CD8-positive, alpha-beta T cell (primary cell): ENCODE measurements at places on chromosomes 6 and 20.

GRCh38 chr20:38728191-38728781 lies 4.0 kb downstream of the SLC32A1 start:
- DNase-seq, result peak; percentile 22

- no peak for DNase-seq
Observed at GRCh38 chr6:169495601-169496000, 206.2 kb downstream of the WDR27 start.

GRCh38 chr20:48632017-48632824 lies 195.6 kb downstream of the PREX1 start:
- no peak for DNase-seq

DNA sequence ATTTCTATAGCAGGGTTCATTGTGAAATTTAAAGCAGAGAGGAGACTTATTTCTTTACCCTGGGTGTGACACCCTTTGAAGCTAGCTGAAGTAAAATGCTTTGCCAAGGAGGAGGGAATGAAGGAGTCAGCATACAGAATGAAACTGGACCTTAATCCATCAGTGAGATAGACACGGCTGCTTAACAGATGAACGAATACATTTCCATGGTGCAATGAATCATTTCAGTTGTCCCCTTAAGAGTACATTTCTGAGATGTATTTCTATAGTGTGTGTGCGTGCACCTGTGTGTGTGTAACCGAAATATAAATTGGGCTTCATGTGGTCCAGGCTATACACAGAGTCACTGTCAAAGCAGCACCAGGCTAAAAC lies 73.8 kb upstream of the CD93 start:
- no peak for DNase-seq

DNA sequence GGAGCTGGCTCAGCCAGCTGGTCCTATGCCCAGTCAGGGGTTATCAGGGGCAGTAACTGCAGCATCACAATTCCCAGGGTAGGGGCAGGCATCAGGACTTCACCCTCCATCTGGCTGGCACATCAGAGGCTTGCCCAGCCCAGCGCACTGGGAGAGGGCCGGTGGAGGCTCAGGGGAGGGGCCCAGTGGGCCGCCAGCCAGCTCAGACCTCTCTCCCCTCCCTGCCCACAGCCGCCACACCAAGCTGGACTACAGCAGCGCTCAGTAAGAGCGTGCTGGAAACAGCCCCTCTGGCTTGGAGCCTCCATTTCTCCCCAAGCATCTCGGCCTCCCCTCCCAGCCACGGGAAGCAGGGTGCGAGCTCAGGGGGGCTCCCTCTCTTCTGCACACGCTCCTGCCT lies 22.0 kb downstream of the ADA start:
- DNase-seq, result no peak

GRCh38 chr20:48191200-48191599 lies 405.9 kb upstream of the SULF2 start:
- no peak for DNase-seq

GRCh38 chr6:148548749-148549140 lies 198.1 kb upstream of the UST start:
- DNase-seq, result no peak

DNA sequence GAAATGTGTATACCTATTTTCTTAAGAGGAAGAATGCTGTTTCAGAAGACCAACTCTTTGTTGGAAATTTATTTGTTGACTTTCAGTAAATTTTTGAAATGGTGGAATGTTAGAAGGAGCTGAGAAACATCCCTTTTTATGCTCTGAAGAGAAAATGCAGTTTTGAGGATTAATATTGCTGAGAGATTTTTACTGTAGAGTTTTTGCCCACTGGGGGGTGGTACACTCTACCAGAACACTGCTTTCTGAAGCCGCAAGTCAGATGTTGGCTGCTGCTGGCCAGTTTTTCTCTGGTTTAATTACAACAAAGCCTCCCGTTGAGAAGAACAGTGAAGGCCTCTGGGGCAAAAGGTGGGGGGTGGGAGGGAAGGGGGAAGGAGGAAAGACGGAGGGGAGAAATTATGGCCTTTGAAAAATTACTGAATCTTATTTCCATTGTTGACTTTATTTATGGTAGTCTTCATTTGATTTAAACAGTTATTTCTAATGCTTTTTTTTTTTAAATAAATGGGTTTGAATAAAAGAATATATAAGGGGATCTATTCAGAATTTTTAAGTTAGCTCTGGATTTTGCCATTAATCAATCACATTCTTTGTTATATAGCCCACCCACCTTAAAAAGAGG lies 3.0 kb downstream of the FLRT3 start:
- DNase-seq, result no peak

GRCh38 chr6:20129290-20130088 lies 82.8 kb downstream of the MBOAT1 start:
- no peak for DNase-seq

DNA sequence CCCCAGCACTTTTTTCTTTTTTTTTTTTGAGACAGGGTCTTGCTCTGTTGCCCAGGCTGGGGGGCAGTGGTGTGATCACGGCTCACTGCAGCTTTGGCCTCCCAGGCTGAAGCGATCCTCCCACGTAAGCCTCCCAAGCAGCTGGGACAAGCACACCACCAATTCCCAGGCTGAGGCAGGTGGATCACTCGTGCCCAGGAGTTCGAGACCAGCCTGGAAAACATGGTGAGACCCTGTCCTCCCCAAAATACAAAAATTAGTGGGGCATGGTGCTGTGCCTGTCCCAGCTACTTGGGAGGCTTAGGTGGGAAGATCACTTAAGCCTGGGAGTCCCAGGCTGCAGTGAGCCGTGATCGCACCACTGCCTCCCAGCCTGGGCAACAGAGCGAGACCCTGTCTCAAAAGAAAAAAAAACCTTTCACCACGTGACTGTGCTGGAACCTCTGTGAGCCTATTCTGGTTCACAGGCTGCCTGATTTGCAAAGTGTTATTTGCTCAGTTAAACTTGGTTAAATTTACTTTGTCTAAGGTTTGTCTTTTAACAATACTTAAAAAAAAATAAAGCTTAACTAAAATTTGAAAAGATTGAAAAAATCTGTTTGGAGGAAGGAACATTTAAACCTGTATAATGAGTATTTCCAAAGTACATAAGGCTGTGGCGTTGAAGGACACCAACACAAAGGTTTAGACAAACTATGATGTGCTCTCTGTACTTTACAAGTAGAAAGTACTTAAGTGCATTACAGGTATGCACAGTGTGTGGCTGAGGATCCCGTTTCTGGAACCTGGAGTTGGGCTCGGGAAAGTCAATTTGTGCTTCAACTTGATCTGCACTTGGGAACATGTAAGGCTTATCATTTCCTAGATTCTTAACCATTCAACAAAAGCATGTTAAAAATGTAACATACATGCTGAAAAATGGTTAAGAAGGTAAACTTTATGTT lies 55.0 kb downstream of the PPP1R3G start:
- no peak for DNase-seq

- no peak for DNase-seq
Observed at GRCh38 chr6:143357561-143358255, 92.8 kb downstream of the ADAT2 start.

DNA sequence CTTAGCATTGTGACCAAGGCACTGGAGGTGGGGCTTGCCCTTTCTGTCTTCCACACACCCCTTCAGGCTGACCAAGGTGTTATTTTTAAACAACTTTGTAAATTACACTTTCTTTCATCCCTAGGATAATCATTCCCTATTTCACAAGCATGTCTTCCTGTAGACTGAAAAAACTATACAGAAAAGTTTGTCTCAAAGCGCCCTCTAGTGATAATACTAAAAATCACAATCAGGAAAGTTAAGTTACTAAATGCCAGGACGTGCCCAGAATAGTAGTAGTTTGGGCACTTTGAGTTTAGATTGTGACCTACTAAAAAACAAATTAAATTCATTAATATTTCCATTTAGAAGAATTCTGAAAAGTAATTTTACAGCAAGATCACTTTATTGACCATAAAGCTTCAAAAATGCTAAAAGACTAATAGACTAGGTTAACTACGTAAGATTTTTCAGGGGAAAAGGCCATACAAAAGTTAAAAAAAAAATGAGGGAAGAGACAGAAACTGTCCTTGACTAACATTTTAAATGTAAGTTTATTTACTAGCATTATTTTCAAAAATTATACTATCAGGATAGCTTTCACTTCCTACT lies 123.3 kb upstream of the DUSP22 start:
- no peak for DNase-seq

GRCh38 chr20:25372584-25373336 lies 17.9 kb downstream of the ABHD12 start:
- no peak for DNase-seq

DNA sequence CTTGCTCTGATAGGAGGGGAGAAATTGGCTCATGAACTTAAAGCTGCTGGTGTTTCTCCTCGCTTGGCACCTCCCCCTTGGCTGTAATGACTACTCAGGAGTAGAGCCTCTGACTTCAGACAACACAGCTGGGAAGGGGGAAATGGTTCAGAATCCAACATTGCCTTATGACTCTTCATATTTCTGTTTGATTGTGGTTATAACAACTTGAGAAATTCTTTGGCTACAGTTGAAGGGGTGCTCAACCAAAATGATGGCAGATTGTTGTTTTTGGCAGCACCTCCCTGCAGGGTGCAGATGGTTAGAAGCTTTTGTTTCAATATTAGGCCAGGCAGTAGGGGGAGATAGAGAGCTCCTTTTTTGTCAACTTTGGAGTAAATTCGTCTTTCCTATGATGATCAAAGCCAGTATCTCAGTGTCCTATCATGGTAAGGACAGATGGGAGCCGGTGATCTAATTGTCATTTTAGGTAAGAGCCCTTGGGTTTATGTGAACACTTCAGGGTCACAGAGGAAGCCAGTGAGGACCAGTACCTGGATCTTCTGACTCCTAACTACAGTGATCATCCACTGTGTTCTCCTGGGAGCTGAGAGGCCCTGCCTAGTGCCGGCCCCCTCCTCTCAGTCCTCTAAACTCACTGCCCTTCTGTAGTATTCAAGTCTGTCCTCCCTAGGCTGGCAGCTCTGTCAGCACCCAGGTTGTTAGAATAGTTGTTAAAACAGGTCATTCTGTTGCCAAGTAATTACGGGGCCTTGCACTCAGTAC lies 39.9 kb downstream of the RPRD1B start:
- no peak for DNase-seq

GRCh38 chr20:43331906-43332305 lies 125.8 kb upstream of the SRSF6 start:
- no peak for DNase-seq

- DNase-seq, result no peak
Observed at GRCh38 chr20:38601216-38602184, at the start of gene ARHGAP40. Gene ARHGAP40, plus strand, starts transcription at chr20:38601809.

DNA sequence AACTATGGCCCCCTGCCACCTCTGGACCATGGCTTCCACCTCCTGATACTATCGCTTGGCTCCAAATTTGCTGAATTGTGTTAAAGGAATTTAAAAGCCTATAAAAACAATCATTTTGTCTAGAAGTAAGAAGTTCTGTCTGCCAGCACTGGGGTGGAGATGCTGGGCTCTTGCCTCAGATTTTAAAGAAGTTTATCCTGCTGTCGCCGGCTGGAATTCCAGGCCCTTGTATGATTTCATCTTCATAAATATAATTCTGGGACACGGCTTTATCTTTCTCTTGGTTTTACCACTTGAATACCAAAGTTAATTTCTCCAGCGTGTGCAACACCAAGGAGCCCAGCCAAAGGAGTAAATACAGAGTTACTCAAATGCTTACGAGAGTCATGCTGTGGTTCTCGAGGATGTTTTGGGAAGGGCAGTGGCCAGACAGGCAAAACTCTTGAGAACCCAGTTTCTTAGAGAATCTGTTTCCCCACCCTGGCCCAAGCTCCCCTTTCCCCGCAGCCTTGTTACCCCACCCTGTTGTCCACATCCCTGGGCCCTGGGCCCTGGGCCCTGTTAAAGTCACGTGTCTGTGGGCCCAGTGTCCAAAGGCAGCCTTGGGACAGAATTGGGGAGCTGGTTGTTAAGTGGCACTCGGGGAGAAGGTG lies 31.9 kb downstream of the C6orf89 start:
- DNase-seq, result no peak

DNA sequence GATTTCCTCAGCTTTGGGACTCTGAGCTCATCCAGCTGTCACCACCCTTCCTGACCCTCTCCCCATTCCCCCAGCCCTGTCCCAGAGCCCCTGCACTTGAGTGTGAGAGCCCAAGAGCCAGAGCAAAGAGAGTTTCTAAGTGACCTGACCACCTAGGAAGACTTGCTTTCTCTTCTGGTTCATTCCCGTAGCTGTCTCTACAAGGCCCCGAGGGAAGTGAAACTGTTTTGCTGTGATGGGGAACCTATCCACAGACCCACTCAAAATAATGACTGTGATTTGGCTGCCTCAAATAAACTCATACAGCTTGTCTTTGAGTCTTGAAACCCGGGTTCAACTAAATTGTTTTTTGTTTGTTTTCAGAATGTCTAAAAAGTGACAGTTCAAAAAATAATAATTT lies 74.6 kb upstream of the XRN2 start:
- DNase-seq, result no peak
